Activated naive CD8-positive, alpha-beta T cell treated with anti-CD3 and anti-CD28 coated beads, Interleukin-2, amount 50 U/mL, for 24 hours (primary cell): ENCODE measurements at places on chromosomes 3 and 15.

- no peak for DNase-seq
Observed at GRCh38 chr15:87816811-87817210, 439.7 kb downstream of the NTRK3 start.

DNA sequence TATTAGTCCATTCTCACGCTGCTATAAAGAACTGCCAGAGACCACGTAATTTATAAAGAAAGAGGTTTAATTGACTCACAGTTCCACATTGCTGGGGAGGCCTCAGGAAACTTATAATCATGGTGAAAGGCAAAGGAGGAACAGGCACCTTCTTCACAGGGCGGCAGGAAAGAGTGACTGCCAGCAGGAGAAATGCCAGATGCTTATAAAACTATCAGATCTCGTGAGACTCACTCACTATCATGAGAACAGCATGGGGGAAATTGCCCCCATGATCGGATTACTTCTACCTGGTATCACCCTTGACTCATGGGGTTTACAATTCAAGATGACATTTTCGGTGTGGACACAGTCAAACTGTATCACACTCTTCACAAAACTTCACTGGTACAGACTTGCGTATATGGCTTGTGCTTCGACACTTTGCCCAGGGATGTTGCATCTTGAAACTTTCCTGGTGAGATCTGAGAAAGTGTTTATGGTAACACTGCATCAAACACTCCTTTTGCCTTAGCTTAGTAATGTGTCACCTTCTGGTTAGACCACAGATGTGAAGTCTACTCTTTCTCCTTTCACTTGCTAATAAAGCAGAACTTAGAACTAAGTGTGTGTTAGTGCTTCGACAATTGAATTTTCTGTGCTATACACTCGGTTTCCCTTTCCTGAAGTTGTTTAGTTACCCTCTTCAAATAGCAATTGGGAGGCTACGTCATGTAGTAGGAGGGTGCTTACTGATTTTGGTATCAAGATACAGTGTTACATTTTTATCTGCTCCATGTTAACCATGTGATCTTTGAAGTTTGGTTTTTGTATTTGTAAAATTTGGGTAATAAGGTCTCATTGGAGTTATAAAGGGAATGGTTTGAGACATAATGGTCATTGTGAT lies 185.7 kb downstream of the LPP start:
- peak; percentile 55 for DNase-seq

DNA sequence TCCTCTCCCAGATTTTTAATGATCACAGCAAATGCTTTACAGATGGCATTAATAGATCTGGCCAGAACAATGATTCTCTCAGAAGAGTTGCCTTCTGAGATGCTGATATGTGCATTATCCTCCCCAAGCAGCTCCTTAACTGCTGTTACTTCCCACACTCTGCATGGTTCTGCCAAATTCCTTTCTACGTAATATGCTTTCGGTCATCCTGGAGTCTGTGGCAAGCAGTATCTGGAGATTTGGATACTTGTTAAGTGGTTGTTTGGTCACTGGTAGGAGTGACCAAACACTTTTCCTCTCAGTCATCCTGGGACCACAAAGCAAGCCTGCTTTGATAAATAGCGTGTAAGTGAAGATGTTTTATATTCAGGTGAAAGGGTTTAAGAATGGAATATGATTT lies 71.1 kb upstream of the CCNL1 start:
- DNase-seq: no peak

DNA sequence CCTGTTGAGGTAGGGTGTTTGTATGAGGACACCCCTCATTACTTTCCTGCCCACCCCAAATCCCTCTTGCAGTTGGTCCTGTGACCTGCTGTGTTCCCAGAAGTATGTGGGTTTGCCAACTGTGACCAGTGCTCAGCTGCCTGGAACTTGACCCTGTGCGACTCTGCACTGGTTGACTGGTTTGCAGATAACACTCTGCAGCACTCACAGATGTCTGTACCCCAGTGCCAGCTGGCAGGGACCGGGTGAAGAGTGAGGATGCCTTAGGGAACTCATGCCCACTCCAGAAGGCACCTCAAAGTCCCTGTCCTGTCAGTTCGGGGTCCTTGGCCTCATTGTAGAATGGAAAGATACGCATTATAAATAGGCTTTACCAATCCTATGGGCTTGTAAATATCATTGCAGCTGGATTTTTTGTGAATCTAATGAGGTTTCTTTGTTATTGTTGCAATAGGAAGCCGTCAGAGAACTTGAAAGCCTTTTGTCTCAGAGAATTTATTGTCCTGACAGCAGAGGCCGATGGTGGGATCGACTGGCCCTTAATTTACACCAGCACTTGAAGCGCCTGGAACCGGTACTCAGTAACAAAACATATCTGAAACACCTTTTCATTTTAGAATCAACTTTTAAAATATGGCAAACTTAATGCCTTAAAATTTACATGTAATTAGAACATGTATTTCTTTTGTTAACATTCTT lies 18.2 kb downstream of the FAN1 start:
- no peak for DNase-seq

DNA sequence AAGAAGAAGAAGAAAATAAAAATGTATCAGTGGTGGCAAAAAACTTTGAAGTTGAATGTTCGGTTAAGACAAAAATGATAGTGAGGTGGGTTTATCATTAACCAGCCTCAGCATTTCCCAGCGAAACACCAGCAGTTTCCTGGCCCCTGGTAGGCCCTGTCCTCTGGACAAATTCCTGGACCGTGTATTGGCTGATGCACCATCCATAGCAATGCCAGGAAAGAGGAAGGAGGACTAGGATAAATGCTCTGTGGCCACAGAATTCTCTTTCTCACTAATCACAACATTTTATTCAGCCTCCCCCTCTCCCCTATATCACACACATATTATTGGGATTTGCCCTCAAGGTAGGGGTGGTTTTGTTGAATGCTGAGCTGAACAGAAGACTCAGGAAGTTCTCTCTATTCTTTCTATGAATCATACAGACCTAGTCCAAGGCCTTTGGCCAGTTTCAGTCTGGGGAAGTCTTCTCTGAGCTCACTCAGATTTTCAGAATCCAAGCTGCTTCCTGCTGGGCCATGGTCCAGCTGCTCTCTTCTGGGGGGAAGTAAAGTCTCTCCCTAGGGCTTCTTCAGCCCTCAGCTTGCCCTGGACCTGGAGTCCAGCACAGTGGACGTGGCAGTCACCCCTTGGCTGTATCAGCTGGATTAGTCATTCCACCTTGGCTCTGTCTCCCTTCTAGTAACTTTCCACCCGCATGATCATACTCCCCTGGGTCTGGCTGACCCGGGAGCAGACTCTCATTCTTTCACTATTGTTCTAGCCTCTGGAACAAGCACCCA lies 27.6 kb downstream of the SLC28A1 start:
- no peak for DNase-seq

- DNase-seq: no peak
Observed at GRCh38 chr15:48145923-48146322, 25.1 kb downstream of the SLC24A5 start.

- DNase-seq: no peak
Observed at GRCh38 chr3:191972714-191973398, 511.9 kb downstream of the PYDC2 start.

DNA sequence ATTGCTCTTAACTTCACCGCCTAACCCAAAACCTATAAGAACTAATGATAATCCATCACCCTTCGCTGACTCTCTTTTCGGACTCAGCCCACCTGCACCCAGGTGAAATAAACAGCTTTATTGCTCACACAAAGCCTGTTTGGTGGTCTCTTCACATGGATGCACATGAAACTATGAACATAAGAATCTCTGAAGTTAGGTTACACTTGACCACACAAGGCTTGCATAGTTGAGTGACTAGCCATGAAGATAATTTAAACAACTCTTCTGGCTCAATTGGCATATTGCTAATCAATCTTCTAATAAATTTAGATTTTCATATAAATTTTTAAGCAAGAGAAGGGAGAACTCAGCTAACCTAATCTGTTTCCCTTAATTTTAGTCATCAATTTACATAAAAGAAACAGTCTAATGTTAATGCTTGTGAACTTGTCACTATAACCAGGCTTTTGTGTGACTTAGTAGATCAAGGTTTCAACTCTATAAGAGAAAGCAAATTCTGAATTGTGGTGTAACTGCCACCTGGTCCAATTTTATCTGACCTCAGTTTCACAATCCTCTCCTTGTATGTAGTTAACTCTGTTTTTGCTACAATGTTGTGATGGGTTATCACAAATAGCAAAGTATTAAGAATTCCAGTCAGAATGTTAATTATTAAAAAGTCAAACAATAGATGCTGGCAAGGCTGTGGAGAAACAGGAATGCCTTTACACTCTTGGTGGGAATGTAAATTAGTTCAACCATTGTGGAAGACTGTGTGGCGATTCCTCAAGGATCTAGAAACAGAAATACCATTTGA lies 82.0 kb downstream of the HHLA2 start:
- no peak for DNase-seq

GRCh38 chr15:35166730-35167359 lies 81.8 kb upstream of the NANOGP8 start:
- DNase-seq: no peak

GRCh38 chr3:109071350-109072142 lies 46.4 kb downstream of the MORC1 start:
- no peak for DNase-seq

- DNase-seq: no peak
Observed at GRCh38 chr3:58469096-58469495, 22.8 kb upstream of the KCTD6 start.

DNA sequence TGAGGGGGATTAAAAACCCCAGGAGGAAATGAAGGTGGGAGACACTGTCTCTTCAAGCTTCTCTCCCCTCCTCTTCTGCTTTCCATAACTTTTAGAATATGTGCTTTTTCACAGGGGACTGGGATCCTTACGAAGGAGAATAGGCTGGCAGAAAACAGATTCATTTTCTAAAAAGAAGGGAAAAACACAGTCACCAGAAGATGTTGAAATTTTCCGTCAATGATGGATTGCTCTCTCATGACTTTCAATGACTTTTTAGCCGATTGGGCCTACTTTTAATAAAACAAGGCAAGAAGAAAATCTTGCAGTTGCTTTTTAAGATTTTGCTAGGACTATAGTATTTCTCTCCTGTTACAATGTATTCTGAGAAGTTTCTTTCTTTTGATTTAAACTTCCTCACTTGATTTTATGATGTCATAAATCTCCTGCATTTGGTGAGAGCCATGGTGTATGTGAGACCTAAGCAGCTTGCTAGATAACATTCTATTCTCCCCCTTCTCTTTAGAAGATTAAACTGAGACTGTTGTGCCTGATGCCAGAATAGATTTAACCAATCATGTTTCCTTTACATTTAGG lies 241.2 kb downstream of the FEZF2 start:
- DNase-seq: no peak

- DNase-seq: no peak
Observed at GRCh38 chr15:65910341-65910740, 41.0 kb downstream of the RAB11A start.

GRCh38 chr3:192917028-192917403 lies 640 bp downstream of the MB21D2 start:
- peak; percentile 33 for DNase-seq

GRCh38 chr3:42539871-42540714 lies 37.6 kb downstream of the VIPR1 start:
- peak; percentile 72 for DNase-seq

GRCh38 chr3:8712908-8713255 lies 20.7 kb upstream of the CAV3 start:
- DNase-seq: no peak

DNA sequence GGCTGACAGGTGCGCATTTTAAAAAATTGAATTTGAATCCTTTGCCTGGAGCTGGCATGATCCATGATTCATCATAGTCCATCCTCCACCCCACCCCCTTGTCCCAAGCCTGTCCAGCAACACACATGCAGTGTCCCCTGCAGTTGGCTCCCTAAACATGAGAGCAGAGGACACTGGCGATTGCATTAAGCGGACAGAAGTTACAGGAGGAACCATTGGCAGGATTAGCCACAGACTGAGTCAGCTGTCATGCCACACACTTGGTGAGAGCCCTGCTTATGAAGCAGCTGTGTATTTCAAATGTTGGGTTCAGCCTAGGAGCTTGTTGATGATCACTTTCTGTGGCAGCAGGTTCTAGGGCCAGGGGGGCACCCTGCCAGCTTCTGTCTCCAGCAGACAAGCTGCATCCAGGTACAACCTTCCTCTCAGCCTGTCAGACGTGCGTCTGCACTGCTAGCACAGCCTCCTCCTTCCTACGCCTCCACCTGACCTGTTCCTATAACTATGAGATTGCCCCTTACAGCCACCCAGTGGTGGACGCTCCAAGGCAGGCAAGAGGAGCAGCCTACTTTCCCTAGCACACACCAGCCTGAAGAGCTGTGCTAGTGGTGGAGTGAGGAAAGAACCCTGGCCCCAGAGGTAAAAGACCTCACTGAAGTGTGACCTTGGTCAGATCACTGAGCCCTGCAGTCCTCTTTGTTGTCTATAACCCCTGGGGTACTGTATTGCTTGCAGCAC lies 121.9 kb downstream of the SLCO3A1 start:
- DNase-seq: no peak

DNA sequence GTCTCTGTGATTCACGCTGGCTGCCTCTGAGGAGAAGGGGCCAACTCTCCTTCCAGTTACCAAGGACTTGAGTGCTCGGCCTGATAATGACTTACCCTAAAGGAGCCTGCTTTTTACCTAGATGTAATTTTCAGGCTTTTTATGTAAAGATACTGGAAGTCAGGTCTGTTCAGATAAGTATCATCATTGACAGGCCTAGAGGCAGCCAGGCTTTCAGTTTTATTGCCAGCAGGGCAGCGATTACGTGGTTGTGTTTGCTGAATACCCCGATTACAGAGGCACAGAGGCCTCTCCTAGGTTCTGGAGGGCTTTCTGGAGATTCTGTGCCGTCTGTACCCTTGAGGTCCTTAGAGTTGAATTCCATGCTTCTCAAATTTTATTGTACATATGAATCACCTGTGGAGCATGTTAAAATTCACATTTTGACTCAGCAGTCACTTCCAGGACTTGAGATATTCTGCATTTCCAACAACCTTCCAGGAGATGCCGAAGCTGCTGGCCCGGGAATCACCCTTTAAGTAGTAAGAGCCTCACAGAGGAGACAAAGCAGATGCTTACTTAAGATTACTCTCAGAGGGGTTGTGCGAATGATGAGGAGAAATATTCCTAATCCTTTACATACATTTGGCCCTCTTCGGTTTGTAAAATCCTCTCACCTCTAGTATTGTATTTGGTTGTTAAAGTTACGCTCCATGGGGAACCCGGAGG lies 160.1 kb upstream of the BHLHE40 start:
- DNase-seq: no peak

- DNase-seq: peak; percentile 75
Observed at GRCh38 chr15:101167753-101168462, 83.9 kb downstream of the CHSY1 start.
